ENCODE measurements at places on chromosomes 2 and 18.

DNA sequence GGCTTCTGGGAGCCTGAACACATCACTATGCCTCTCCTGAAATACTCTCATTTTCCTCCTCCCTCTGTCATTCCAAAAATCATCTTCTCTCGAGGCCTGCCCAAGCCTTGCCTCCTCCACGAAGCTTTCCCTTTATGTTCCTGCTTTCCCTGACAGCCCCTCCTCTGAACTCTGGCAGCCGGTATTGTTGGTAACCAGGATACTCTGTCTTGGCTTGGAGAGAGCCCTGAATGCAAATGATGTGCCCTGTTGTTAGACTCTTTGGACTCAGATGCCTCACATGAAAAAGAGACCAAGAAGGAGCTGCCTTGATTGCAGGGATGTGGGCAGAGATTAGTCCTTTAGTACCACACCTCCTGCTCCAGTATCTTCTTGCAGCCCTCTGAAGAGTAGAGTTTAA, 138.5 kb upstream of the DLX2 start:
- no peak for DNase-seq

- no peak for DNase-seq
Measured at GRCh38 chr18:8480506-8481328, 128.5 kb upstream of the RAB12 start.

GRCh38 chr2:72979896-72980295, 62.6 kb downstream of the EMX1 start:
- DNase-seq: no peak

DNA sequence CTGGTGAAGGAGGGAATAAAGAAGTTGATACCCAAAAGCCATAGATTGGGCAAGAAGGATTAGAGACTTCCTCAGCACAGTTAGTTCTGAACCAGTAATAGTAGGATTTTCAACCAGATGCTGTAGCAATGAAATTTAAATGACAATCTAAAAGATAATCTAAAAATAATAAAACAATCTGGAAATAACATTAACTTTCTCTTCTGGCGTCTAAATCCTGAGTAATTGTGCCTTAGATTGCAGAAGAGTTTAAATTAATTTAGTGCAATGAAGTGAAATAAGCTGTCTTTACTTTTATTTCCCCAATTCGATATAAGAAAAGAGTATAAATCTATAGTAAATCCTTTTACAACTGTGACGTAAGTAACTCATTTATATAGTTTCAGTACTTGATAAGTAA, 186.8 kb upstream of the DOK6 start:
- no peak for DNase-seq

DNA sequence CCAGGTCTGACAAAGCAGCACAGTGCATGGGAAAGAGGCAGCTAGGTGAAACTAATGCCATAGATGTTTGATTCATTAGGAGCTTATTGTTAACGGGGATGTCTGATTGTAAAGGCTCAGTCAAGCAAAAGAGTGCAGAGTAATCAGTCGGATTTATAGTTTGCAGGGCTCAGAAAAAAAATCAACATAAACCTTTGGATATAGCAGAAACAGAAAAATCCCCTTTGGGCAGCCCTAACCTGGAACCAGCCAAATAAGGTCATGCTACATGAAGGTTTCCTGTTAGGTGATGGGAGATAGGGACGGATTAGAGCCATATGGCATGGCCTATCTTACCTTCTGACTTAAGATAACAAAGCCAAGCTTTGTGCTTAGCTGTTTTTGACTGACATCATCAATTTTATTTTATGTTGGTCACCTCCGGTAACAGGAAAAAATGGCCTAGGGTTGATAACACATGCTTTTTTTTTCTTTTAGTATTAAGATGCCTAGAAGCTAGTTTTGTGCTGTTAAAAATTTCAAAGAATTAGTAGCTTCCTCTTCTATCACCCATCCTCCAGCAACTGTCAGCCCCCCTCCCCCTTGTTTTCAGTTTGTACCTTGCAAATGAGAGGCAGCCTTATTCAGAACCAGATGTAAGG, 60.7 kb upstream of the ZEB2 start:
- DNase-seq: no peak

DNA sequence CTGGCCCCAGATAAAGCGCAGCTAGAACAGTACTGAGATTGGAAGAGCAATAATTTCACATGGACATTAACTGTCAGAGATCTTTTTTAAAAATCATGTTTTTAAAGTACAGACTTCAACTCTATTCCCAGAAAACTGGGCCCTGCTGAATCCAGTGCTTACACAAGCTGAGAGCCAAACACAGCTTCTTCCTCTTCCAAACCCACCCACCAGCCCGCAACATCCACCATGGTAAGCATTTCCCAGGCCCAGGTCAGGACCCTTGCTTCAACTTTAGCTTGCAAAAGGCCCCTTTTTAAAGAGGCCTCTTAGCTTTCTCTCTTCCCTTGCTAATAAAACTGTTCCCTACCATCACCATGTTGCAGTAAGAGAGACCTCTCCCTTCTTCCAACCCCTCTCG, 2.1 kb downstream of the AAK1 start:
- DNase-seq: no peak

GRCh38 chr18:51622702-51623101, 425.2 kb upstream of the MEX3C start:
- no peak for DNase-seq

DNA sequence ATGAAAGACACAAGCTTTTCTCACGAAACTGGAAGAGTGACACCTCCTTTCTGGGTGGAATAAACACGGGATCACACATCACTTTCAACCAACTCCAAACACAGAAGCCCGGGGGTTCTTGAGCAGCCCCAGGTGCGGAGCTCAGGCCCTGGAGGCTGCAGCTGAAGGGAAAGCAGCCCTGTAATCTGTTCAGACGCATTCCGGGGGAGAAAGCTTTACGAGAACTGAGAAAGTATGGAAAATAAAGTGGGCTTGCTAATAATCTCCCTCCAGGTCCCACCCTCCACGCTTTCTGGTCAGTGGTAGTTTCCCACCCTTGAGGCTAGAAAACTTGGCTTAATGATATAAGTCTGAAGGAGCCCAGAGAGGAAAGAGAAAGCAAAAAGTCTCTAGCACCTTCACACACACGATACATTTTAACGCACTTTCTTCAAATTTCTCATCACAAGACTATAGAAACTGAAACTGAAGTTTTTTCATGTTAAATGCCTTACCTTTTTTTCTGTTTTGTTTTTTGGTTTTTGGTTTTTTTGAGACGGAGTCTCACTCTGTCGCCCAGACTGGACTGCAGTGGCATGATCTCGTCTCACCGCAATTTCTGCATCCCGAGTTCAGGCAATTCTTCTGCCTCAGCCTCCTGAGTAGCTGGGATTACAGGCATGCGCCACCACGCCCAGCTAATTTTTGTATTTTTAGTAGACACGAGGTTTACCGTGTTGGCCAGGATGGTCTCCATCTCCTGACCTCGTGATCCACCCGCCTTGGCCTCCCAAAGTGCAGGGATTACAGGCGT, 141.3 kb downstream of the AFF3 start:
- no peak for DNase-seq

- DNase-seq: no peak
Measured at GRCh38 chr18:4369705-4370104, 85.4 kb downstream of the DLGAP1 start.

DNA sequence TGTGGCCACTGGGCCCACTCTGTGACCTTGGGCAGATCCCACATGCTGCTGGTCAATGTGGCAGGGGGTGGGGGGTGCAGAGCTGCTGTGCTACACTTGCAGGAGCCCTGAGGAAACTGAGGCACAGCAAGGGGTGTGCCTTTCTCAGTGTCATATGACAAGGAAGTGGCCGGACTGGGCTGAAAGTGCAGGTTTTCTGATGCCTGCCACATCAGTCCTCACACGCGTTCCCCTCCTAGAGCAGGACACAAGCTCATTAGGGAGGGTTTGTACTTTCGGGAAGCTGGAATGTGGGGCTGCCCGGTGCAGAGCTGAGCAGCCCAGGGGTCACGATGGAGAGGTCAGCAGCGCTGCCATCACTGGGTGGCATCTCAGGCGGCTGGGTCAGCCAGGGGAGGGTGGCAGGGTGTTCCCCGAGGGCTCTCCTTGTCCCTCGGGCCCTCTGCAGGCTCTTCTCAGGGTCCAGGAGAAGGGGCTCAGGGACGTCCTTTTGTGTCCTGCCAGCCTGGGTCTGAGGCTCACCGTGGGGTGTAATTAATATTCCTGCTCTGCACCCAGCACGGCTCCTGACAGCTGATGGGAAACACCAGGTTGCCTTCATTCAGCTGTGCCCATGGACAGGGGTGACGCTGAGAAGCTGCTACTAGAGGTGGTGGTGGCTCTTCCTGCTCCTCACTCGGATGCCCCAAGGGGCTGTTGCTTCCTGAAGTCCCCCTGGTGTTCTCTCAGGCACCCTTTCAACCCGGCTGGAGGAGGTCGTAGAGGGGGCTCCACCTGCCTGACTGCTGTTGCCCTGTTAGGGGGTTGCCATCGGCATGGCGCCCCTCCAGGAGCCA, 62.1 kb upstream of the HDAC4 start:
- no peak for DNase-seq

GRCh38 chr2:68426848-68427579, 40.1 kb downstream of the FBXO48 start:
- DNase-seq: no peak

- no peak for DNase-seq
Measured at GRCh38 chr18:58186258-58186948, 142.4 kb downstream of the NEDD4L start.

GRCh38 chr2:211035548-211036185, 479.3 kb downstream of the CPS1 start:
- DNase-seq: no peak

DNA sequence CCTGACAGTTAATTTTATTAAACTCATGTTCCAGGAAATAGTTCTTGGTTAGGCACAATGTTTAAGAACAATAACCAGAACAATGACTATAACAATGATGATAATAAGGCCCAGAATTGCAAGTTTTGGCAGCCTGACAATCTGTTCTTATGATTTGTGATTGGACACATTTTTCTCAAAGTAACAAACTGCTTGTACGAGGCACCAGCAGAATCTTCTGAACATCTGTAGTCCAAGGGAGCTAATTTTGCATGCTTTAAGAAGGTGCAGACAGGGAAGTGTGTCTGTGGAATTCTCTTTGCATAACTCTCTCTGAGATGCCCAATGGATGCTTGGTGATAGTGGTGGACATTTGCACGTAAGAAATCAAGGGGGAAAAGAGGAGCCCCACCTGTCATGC, 709.3 kb downstream of the SLC4A3 start:
- no peak for DNase-seq

DNA sequence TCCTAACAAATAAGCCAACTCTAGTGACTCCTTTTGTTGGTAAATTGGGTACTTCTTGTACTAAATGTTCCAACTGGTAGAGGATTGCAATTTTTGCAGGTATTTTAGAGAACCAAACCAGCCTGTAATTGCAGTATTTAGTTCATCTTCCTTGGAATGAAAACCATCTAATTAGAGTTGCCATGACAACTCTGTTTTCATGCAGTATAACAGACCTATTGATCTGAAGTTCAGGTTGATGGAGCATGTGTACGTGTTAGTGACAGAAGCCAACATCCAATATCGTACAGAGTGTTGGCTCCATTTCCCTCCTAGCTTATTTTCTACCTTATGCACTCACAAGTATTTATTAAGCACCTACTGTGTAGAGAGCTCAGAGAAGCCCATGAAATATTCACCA, 176.3 kb upstream of the FOSL2 start:
- DNase-seq: no peak

- no peak for DNase-seq
Measured at GRCh38 chr2:29700560-29700959, 220.8 kb downstream of the ALK start.

DNA sequence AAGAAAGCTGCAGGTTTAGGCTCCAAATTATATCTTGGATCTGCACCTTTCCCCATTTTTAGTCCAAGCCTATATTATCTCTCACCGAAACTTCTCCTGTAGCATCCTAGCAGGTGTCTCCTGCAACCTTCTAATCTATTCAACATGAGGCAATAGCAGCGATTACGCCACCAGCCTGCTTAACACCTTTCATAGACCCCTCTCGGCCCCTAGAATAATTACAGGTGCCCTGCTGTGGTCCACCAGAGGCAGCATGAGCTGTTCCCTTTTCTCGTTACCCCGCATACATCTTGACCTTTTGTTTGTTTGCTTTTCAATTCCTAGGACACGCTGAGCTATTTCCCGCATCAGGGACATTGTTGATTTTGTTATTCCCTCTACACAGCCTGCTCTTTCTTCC, 361.9 kb downstream of the CYRIA start:
- no peak for DNase-seq
